CD4-positive, alpha-beta T cell treated with Interferon alpha-2 for 1 hour (primary cell): ENCODE measurements at places on chromosomes 16 and 17.

- no peak for DNase-seq
Measured at GRCh38 chr17:76981545-76982295, 113.5 kb downstream of the MGAT5B start.

DNA sequence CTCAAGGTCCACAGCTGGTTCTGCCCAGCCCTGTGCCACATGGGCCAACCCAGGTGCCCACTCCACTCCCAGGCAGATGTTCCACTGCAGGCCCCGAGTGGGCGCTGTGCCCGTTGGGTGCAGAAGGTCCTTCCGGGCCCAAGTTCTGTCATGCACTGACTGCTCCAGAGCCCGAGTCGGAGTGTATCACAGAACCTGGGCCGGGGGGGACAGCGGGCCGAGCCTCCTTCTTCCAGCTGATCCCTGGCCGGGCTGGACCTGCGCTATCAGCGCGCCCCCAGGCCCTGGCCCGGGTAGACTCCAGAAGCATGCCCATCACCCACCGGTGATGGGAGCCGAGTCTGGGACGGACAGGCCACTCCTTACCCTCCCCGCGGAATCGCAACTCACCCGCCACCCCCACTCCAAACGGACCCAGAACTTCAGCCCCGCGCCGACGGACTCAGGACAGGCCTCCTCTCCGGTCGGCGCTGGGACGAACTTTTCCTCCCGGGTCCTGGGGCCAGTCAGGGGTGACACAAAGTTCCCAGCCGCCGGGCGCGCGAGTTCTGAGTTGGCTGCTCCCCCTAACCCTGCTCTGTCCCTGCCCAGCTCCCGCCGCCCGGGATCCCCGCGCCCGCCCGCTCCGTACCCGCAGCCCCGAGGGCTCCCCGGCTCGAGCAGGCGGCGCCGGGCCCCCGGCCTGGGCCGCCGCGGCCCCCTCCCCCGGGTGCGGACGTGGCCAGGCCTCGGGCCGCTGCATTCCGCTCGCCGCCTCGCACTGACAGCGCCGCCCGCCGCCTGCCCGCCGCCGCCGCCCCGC lies at the start of gene COPZ2:
COPZ2 (minus strand) TSS at position 762 of the 802 bp plus-strand sequence; CDS start at position 742, 20 bp downstream.
- DNase-seq, result peak; percentile 72

- no peak for DNase-seq
Measured at GRCh38 chr16:386641-387156, 4.9 kb upstream of the PGAP6 start.

DNA sequence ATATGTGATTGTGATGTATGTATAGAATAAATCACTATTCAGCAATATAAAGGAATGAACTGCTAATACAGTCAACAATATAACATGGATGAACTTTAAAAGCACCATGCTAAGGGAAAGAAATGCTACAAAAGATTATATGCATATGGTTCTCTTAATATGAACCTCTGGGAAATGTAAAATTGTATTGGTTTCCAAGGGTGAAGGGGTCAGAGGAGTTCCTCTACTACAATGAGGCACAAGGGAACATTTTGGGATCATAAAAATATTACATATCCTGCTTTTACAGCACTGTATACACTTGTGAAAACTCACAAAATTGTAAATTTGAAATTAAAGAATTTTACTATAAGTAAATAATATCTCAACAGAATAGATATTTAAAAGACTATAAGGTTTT lies 111.4 kb downstream of the CA10 start:
- no peak for DNase-seq

DNA sequence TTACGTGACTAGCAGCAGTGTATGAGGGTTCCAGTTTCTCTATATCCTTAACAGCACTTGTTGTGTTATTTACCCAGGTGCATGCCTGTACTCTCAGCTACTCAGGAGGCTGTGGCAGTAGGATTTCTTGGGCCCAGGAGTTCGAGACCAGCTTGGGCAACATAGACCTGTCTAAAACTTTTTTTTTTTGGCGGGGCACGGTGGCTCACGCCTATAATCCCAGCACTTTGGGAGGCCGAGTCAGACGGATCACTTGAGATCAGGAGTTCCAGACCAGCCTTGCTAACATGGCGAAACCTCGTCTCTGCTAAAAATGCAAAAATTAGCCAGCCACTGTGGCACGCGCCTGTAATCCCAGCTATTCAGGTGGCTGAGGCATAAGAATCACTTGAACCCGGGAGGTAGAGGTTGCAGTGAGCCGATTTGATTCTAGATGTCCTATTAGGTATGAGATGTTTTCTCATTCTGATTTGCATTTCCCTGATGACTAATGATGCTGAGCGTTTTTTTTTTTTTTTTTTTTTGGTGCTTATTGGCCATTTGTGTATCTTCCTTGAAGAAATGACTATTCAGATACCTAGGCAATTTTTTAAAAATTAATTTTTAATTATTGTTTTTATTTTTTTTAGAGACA lies 13.4 kb downstream of the CASC3 start:
- no peak for DNase-seq

DNA sequence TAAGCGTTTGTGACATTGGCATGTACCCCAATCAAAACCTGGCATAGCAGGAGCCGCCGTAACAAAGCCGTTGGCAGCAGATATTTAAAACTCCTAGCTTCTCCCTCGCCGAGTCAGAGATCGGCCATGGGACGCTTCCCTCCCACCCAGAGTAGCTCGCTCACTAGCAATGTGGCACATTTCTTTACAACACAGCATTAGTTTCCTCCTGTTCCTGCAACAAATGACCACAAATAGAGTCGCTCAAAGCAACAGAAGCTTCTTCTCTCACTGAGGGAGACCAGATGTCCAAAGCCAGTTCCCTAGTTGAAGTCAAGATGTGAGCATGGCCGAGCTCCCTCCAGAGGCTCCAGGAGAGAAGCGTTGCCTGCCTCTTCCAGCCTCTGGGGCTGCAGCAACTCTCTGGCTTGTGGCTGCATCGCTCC lies 106.7 kb downstream of the RBFOX3 start:
- DNase-seq, result no peak

GRCh38 chr16:77450790-77451487 lies 16.1 kb upstream of the ADAMTS18 start:
- no peak for DNase-seq

DNA sequence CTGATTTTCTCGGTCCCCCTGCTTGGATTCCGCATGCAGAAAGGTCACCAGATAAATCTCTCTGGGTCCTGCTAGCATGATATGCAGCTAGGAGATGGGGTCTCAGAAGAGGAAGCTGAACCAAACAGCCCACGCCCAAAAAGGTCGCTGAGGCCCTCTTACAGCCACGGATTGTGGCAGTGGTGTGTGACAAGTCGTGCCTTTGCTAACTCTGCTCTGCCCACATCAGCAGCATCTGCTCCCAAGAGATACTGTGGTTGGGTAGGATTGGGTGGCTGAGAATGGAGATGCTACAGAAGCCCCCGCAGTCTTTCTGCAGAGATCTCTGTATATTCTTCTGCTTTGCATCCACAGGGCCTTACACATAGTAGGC lies 15.2 kb upstream of the SKAP1 start:
- no peak for DNase-seq
